ENCODE measurements at places on chromosomes 11 and 22.

DNA sequence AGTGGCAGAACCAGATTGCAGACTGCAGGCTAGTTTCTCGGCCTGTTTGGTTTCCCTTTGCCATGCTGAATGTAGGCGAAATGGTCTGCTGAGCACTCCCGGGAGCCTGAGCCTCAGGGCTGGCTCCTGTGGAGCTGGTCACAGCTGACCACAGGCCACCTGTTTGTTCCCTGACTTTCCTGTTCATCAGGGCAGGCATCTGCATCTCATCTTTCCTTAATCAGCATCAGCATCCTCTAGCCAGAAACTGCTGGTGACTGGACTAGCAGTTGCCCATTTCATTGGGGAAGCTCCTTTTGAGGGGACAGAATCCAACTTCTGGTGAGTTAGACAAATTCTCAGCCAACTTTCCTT lies 20.2 kb upstream of the C11orf96 start:
- DNase-seq = no peak

GRCh38 chr22:44889255-44889878 lies 120.4 kb downstream of the PHF21B start:
- no peak for DNase-seq

GRCh38 chr11:74306435-74307175 lies 4.8 kb downstream of the P4HA3 start:
- DNase-seq = no peak

- no peak for DNase-seq
These were observed 505.6 kb upstream of the KIRREL3 start for GRCh38 chr11:127506126-127506525.

All from astrocyte of the cerebellum (primary cell).